ENCODE measurements at places on chromosomes 12 and 14.

- no peak for DNase-seq
Observed at GRCh38 chr14:62939970-62940369, 105.3 kb downstream of the KCNH5 start.

DNA sequence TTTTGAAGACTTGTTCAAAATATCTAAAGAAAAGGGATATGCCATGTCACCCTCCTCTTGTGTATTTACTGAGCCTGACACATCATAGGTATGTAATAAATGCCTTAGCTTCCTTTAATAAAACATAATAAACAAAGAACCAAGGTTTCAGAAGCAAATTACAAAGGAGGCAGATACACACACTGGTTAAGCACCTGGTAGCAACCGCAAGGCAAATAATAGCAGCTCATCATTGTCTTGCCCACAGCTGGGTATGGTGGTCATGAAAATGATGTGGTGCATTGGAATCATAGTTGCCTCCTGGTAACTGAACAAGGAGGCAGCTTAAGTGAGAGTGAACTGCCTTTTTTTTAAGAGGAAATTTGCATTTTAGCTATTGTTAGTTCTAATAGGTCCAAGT is 39.0 kb downstream of the PAX9 start:
- DNase-seq = no peak

DNA sequence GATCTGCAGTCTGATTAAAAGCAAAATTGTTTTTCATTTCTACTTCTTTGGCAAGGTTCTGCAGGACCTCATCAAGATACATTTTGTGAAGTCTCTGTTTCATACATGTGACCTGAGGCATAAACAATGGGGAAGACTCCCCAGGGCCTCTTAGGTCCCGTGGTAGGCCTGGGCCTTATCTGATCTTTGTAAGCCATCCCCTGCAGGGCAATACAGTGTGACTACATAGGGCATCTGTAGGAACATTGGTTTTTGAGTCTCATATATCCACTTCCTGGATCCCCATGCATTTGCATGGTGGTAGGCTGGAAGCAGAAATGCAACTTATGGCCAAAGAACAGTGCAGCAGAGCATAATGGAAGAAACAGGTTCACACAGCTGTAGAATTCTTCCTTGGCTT is 6.0 kb downstream of the FAR2 start:
- DNase-seq = no peak

- peak; percentile 58 for DNase-seq
Observed at GRCh38 chr12:19529951-19530636, 90.8 kb downstream of the AEBP2 start.

DNA sequence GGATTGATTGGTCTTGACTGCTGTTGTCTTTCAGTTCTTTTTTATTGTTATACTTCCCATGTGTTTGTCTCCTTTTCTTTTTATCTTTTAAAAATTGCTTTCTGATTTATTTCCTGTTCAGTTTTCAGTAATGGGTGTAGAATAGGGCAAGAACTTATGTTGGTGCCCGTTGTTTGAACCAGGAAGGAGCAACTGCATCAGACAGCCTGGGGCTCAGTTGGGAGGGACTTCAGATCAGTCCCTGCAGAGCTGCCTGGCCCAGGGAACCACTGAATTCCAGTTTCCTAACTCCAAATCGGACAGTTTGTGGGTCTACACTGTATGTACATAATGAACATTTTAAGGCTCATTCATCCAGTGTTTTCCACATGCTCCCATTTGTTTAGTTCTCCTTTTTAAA is 64.9 kb downstream of the FBXO34 start:
- no peak for DNase-seq

DNA sequence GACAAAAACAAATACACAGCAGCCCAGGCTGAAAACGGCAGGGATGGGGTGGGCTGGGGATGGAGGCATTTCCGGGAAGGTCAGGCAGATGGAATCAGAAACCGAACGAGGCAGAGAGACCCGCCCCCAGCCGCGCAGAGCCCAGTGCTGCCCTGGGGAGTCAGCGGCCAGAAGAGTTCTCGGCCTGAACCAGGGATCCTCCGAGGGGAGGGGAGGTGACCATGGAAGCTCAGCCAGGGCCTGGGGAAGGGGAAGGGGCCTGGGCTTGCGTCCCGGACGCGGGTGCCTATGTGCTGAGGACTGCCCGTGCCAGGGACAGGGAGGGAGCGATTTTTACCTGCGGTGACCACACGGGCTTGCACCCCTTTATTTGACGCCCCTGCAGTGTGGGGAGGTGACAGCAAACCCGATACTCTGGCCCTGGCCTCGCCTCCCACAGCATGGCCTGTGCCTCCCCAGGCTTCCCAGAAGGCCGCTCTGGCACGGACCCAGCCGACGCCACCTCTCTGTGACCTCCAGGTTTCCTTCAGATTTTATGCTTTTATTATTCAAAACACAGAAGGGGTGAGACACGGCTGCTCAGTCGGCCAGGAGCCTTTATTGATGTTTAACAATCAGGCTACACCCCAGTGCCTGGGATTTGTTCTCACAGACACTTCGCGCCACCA is 7.7 kb downstream of the LRCOL1 start:
- DNase-seq = no peak

- DNase-seq = no peak
Observed at GRCh38 chr12:62647586-62647985, 181.0 kb downstream of the MON2 start.

- DNase-seq = peak; percentile 25
Observed at GRCh38 chr12:114895827-114896226, 211.9 kb upstream of the TBX3 start.

DNA sequence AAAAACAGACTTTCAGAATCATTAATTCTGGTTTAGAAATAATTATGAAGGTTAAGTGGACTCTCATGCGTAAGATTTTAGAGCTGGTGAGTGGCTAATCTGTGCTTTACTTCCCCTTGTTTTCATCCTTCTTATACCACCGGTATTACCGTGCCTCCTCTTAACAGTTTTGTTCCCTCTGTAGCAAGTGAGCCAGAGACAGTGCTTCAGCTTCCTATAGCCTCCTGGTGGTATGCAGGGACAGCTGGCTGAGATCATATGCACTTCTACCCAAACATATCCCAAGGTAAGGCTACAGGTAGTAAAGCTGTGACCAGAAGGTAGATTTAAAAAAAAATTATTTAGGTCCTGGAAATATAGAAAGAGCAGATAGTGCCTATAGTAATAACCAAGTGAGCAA is 55.2 kb downstream of the PDE3A start:
- DNase-seq = no peak

GRCh38 chr14:41482861-41483260 is 123.8 kb upstream of the LRFN5 start:
- DNase-seq = no peak

GRCh38 chr14:44589180-44589579 is 82.1 kb upstream of the FSCB start:
- peak; percentile 5 for DNase-seq

DNA sequence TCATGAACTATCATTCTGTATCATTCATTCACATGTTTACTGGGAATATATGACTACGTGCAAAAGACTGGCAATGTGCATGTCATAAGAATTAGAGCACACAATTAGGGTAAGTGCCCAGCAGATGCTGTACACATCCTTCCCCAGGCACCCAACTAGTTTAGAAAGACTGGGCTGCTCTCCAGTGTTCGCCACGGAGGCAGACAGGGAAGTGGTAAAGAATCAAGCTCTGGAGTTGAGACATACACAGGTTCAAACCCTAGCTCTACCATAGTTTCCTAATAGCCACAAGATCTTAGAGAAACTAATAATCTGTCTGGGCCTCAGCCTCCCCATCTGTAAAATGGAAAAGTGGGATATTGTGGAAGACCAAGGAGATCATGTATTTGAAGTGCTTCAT is 6.8 kb downstream of the TMCC3 start:
- no peak for DNase-seq

- DNase-seq = no peak
Observed at GRCh38 chr14:61416591-61416990, 95.2 kb downstream of the PRKCH start.

- no peak for DNase-seq
Observed at GRCh38 chr14:54098536-54098935, 141.9 kb upstream of the BMP4 start.

GRCh38 chr12:570921-571794 is 92.1 kb downstream of the NINJ2 start:
- DNase-seq = peak; percentile 77

GRCh38 chr12:91892081-91892855 is 253.4 kb downstream of the BTG1 start:
- DNase-seq = no peak

- DNase-seq = peak; percentile 49
Observed at GRCh38 chr12:49014547-49014946, 4.0 kb downstream of the PRKAG1 start.

DNA sequence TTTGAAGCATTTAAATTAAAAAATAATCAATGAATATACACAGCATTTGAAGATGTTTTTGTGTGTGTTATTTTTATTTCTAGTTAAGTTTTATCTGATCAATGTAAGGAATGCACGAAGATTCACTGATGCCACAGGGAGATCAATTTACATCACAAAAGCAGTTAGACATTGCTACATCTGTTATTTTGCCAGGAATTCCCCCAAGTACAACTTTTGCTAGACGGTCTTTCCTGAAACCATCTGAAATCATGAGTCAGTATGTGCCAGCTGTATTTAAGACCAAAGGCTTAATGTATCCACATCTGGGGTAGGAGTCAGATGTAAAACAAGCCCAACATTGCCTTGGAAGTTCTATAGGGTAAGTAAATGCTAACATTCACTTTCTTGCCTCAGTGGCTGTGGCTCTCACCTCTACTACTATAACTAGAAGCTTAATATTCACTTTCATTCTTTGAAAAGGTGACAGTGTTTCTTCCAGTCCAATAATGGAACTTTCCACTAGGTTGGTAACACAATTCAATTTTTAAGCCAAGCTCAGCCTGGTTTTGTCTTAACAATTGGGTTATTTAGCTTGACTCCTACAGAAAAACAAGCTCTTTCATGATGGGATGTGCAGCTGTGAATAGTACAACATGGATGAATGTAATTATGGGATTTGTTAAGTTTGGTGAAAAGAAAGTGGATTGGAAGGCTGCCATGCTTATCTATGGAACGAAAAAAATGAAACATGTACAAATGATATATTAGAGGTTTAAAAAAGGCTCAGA is 385.4 kb upstream of the TMEM132C start:
- DNase-seq = peak; percentile 11

- DNase-seq = no peak
Observed at GRCh38 chr14:68767248-68767645, 25.6 kb downstream of the ZFP36L1 start.

DNA sequence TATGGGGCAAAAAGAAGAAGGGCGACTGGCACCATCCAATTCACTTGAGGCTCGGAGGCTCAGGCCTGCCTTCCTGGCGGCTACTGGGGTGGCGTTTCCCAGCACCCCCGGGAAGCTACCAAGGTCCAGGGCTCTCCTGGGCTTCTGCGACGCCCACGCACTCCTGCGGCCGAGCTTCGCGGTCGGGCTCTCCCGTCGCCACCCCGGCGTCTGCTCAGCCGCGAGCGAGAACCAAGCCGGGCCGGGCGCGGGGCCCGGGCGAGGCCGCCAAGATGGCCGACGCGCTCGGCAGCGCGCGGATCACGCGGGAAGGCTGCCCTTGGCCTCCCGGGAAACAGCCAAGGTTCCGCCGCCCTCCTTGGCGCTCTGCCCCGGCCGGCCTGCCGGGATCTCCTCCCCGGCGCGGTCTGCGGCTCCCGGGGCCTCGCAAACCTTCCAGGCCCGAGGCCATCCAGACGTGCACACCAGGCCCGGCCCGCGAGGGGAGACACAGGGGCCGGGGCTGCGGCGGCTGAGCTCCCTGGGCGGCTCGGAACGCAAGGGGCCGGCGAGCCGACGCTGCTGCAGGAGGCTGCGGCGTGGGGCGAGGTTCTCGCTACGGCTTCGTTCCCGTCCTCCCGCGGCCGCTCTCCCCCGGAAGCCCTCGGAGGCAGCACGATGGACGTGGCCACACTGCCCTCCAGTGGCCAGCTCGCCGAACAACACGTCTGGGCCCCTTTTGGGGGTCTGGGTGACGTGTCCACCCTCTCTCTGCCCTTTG is 23.5 kb upstream of the ZFP36L1 start:
- peak; percentile 88 for DNase-seq

DNA sequence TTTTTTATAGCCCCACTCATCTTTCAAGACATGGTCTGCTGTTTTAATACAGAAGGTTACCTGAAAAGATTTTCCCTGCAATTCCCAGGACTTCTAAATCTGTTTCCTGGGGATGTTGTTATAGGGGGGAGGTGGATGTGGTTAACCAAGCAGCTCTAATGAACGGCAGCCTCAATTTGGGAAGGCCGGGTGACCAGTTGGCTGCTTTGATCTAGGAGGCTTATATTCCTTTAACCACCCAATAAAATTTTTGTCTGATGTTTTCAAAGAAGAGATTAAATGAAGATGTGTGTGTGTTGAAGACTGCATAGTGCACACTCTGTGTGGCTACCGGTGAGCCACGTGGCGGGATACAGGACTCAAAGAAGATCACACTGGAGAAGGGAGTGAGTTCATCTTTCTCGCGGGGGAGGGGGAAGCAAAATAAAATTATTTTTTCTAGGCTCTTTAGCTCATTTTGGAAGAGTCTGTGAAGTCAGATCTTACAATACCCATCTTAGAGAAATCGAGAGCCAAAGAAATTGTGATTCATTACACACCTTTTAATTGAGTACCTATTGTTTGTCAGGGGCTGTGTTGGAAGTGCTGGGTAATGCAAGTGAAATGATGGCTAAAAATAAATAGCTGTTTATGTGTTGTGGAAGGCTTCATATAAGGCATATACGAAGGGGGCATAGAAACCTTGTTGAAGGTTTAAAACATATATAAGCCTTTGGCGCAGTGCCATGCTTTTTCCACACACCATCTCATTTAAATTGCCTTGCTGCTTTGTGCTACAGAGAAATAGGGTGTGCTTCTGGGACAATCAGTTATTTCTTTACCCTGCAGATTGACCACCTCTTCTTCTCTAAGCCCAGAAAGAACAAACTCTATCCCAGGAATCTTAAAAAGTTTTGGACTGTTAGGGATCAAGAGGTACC is 18.5 kb downstream of the ELK3 start:
- DNase-seq = no peak

DNA sequence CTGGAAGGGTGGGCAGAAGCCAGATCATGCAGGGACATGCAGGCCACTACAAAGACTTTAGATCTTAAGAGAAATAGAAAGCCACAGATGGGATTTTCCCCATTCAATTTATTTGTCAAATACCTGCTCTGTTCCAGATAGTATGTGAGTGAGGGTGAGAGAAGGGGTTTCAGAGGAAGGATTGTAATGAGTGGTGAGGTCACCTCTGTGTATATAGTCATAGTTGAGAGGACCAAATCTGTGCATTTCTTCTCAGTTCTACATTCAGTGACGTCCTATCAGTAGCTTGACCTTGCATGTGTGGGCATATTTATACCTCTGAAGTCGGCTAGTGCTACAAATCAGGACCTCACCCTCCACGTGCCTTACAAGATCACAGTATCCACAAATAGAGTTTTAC is 31.2 kb upstream of the RBM19 start:
- no peak for DNase-seq

- no peak for DNase-seq
Observed at GRCh38 chr12:48764521-48764920, 24.4 kb downstream of the ADCY6 start.

DNA sequence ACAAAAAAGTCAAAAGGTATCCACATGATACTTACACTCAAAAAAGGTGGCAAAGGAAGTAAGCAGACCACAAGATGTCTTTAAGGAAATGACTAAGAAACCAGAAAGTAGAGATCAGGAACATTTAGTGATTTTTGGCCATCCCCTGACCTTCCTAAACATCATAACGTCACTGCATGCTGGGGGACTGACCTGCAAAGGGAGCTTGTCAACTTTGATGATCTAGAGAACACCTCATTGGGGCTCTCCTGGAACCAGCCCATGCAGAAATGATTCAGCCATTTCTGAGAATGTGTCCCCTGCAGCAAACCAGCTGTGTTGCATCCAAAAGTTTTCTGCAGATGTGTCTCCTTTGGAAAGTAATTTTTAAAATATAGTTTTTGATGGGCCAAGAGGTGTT is 152.2 kb upstream of the RASSF8 start:
- peak; percentile 64 for DNase-seq

- DNase-seq = peak; percentile 51
Observed at GRCh38 chr12:92123780-92124688, 21.6 kb downstream of the BTG1 start.
